ENCODE measurements at places on chromosomes 1 and 21.
A peak's percentile ranks its signal among the peaks of the same experiment; 100 is the strongest.

DNA sequence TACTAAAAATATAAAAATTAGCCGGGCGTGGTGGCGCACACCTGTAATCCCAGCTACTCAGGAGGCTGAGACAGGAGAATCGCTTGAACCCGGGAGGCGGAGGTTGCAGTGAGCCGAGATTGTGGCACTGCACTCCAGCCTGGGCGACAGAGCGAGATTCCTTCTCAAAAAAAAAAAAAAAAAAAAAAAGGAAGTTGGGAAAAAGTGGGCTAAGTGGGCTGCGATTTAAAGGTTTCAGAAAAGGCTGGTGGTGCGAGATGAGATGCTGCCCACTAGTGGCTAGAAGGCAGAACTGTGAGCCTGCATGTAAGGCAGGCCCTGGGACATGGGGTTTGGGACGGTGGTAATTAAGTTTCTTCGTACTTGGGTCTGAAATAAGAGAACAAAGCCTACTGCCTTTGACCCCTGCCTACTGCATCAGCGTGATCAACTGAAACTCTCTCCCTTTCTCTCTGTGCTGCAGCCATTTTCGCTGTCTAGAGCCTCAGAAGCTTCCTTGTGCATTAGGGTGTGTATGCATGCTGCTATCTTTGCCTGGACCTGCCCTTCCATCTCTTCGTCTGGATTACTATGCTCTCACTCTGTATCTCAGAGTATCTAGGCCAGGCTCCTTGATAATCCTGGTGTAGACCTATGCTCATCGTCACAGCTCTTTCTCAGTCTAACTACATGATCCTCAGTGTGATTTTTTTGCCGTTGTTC lies 12.4 kb downstream of the FMOD start:
- peak; percentile 25 for DNase-seq

- DNase-seq: no peak
Measured at GRCh38 chr1:15282810-15283474, 35.9 kb downstream of the FHAD1 start.

GRCh38 chr1:235160383-235160956 lies 580 bp downstream of the RBM34 start:
- no peak for DNase-seq

DNA sequence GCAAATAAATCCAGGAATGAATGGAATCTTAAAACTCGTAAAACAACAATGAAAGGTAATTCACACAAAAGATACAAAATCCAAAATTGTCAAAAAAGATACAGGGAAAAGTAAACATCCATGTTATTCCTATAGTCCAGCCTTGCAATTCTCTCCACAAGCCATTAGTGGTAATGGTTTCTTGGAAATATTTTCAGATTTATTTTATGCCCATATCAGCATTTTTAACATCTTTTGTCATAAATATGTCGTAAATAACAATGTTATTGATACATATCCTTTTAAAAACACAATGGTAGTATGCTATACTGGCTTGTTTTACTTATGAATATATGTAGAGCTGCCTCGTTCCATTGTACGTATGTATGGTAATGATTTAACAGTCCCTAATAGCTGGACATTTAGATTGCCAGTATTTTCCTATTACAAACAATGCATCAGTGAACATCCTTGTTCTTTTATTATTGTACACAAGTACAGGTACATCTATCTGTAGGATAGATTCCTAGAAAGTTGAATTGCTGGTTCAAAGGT lies 30.6 kb downstream of the DNTTIP2 start:
- no peak for DNase-seq

DNA sequence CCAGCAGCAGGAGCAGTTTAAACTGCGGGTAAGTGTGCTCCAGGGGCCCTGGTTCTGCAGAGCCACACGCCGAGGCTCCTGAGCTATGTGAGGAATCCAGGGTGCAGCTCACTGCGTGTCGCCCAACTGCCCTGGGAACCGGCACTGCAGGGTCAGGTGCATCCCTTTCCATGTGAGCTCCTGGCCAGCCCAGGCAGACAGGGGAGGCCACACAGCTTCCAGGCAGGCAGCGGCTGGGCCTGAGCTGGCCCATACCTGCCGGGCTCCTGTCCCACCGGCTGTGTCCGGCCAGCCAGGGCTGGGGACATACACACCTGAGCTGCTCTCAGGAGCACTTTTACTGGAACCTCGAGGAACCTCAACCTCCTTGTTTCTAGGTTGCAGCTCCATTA lies 18.6 kb upstream of the COL18A1 start:
- DNase-seq: no peak

DNA sequence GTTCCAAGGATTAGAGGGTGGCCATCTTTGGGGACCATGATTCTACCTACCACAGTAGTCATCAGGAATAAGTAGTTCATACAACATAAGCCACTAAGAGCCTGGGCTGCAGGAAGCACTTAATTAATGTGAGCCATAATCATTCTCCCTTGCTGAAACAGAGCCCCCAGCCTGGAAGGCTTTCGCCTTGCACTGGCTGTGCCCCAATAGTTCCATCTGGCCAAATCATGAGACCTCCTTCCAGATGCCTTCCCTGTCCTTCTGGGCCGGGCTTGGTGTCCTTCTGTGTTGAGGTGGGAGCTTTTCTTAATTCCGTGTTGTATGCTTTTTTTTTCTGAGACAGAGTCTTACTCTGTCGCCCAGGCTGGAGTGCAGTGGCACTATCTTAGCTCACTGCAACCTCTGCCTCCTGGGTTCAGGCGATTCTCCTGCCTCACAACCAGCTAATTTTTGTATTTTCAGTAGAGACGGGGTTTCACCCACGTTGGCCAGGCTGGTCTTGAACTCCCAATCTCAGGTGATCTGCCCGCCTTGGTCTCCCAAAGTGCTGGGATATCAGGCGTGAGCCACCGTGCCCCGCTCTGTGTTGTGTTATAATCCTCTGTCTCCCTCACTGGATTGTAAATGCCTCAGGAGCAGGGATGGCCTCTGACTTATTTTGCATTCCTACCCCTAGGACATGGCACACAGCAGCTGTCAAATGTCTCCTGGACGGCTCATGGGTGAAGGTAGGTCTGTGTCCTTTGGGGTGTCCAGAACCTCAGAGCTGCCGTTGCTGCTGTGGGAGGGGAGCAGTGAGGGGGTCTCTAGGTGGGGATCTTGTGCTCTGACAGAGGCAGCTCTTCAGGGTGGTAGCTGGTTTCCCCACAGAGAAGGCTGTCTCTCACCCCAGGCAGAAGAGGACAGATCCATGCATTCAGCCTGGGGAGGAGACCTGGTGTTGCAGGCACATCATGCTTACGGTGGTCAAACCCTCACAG lies 10.1 kb downstream of the GNG4 start:
- DNase-seq: no peak

- DNase-seq: no peak
Measured at GRCh38 chr1:32151319-32151787, 28.1 kb upstream of the TXLNA start.

DNA sequence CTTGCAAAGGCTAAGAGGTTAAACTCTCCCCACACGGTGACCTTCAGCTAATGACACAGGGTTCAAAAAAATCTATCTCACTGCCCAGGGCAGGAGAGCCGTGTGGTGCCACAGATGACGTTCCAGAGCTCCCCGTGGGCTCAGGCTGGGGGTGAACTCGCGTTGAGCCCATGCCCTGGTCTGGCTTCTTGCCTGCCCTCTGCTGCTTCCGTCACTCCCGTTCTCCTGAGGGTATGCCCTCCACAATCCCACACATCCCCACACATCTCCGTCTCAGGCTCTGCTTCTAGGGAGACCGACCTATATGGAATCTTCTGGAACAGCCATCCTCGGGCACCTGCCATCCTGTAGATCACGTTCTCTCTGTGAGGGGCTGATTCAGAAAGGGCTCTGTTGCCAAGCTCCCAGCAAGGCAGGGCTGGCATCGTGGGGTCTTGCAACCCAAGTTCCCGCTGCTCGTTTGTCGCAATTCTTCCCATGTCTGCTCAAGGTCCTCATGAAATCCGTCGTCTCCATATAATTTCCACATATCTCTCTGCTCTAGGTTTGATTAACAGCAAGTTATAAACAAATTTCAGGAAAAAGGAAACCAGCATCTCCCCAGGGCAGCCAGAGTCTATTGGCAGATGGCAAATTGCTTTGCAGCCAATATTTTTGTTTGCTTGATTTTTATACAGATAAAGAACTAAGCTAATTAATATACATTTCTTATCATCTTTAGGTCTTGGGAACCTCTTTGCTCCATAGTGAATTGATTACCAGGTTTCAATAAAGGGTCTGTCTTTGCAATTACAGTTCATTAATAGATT lies 278.2 kb downstream of the PTPRU start:
- DNase-seq: no peak

GRCh38 chr1:88371436-88372023 lies 312.5 kb upstream of the PKN2 start:
- DNase-seq: no peak

DNA sequence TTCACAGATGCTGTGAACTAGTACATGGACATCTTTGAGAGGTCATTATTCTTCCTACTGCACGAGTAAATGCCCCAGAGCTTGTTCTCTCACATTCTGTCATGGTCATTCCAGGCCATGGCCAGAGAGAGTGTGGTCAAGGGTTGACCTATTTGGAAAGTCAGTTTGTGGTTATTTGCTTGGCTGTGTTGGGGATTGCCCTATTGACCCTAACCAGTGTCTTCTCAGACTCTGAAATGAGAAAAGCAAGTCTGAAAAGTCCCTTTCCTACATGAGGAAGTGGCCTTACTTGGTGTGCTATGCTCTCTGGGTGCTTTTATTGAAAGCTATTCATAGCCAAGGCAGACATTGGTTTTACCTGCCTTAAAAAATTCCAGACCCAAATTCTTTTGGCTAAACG lies 26.6 kb downstream of the CLIC6 start:
- no peak for DNase-seq

DNA sequence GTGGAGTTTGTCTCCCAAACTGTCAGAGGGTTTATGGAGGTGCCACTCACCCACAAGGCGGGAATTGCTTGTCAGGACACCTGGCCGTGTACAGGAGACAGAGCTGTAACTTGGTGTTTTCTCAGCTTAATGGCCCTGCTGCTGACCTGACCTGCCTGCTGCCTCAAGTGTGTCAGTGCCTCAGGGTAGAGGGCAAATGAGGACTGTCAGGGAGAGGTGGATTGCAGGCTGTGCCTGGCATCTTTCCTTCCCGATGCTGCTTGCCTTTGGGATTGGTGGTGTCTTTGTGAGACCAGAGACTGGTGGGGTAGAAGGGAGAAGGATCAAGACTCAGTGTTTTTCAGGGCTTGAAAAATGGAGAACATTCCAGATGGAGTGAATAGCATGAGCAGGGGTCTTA lies 31.4 kb downstream of the TMEM53 start:
- DNase-seq: no peak

DNA sequence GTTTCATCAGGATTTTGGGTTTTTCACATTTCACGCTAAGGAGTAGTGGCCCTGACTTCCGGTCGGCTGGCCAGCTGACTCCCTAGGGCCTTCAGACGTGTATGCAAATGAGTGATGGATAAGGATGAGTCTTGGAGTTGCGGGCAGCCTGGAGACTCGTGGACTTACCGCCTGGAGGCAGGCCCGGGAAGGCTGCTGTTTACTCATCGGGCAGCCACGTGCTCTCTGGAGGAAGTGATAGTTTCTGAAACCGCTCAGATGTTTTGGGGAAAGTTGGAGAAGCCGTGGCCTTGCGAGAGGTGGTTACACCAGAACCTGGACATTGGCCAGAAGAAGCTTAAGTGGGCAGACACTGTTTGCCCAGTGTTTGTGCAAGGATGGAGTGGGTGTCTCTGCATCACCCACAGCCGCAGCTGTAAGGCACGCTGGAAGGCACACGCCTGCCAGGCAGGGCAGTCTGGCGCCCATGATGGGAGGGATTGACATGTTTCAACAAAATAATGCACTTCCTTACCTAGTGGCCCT lies 23.1 kb upstream of the TNFRSF1B start:
- no peak for DNase-seq

DNA sequence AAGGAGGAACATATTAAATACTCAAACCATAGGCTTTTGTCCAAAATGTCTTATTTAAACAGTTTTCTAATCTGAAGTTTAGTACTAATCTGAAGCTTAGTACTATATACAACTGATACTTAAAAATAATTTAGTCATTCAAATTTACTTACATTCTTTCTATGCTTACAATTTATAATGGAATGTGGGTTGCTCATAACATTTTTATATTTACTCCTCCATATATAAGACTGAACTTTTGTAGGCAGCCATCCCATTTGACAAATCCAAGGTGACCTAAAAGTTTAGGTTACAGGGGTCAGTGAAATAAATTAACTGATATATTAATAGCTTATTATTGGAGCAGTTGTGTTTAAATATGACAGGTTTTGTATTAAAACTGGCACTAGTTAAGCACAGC lies 570.6 kb downstream of the DPYD start:
- DNase-seq: no peak

DNA sequence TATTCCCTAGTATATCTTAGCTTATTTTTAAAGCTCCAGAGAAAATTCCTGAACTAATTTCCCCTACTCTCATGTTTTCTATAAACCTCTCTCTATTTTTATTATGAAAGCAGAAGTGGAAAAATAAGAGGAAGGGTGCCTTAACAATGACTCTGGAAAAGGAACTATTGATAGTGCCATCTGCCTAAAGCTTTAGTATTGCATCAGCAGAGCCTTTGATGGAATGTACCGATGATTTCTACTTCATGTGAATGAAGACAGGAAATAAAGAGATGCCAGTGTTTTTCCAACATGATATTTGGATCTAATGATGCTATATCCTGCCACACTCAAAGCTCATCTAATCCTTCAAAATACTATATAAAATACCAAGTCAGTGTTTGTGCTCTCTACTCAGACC lies 35.1 kb downstream of the TNFSF18 start:
- no peak for DNase-seq

GRCh38 chr1:99919220-99919619 lies 50.6 kb upstream of the SLC35A3 start:
- no peak for DNase-seq

- DNase-seq: no peak
Measured at GRCh38 chr21:42568866-42569731, 55.4 kb downstream of the SLC37A1 start.

DNA sequence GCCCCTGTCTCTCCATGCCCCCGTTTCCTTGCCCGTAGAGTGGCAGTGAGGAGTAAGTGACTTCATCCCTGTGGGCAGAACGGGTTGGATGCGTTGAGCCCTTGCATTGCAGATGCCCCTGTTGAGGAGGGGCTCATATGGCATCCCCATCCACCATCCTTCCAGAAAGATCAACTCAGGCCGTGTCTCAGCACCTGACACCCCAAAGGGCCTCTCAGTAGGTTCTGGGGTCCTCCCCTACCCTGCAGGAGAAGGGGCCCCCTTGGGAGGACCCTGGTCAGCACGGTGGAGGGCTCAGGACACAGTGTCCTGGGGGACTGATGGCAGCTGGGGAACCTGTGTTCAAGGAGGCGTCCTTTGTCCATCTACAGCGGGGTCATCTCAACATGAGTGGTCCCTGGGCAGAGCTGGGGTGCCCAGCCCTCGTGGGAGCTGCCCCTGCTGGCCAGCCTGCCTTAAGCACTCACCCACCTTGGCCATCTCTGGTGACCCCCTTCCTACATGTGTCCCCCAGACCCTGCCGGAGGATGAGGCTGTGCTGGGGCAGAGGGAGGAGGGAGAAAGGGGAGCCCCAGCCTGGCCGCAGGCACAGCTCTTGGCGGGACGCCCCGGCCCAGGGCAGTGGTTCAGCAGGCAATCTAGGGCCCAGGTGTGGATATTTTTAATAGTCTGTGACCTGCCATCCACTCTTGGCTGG lies 48.2 kb upstream of the ACTRT2 start:
- no peak for DNase-seq

GRCh38 chr21:19608101-19608621 lies 1204.6 kb upstream of the TMPRSS15 start:
- peak; percentile 51 for DNase-seq

Data from NCI-H748 treated with DMSO at 0.1 percent for 48 hours (cell line).